ENCODE measurements at places on chromosomes 5 and 9.

GRCh38 chr5:67222243-67223025, 25.8 kb upstream of the CD180 start:
- DNase-seq: no peak

DNA sequence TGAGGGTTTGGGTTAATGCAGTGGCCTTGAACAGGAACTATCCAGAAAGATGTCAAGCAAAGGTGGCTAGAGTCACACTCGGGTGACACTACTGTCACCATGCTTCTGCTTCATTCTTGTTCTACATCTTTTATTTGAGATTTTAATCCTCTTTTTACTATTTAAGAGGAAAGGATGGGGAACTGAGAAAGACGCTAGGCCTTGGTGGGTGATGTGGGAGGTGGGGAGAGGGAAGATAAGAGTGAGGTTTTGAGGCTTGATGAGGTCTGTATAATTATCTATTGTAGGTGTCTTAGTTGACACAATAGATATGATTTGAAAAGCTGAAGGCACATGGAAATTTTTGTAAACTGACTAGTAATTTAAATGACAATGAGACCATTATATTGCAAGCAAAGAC, 3.5 kb upstream of the BASP1 start:
- DNase-seq: no peak

GRCh38 chr5:34411470-34412346, 244.4 kb upstream of the RAI14 start:
- DNase-seq: no peak

GRCh38 chr9:115396071-115396529, 278.1 kb upstream of the TNC start:
- no peak for DNase-seq

GRCh38 chr5:126854526-126855110, 77.7 kb downstream of the LMNB1 start:
- DNase-seq: no peak

GRCh38 chr9:68739621-68740174, 34.7 kb downstream of the PIP5K1B start:
- DNase-seq: no peak

GRCh38 chr5:173205916-173206315, 29.1 kb downstream of the NKX2-5 start:
- DNase-seq: no peak

GRCh38 chr5:120435129-120435528, 29.0 kb upstream of the PRR16 start:
- DNase-seq: no peak

- no peak for DNase-seq
Measured at GRCh38 chr9:123955637-123956036, 25.7 kb upstream of the DENND1A start.

- peak; percentile 9 for DNase-seq
Measured at GRCh38 chr9:125889476-125890419, 142.6 kb downstream of the PBX3 start.

DNA sequence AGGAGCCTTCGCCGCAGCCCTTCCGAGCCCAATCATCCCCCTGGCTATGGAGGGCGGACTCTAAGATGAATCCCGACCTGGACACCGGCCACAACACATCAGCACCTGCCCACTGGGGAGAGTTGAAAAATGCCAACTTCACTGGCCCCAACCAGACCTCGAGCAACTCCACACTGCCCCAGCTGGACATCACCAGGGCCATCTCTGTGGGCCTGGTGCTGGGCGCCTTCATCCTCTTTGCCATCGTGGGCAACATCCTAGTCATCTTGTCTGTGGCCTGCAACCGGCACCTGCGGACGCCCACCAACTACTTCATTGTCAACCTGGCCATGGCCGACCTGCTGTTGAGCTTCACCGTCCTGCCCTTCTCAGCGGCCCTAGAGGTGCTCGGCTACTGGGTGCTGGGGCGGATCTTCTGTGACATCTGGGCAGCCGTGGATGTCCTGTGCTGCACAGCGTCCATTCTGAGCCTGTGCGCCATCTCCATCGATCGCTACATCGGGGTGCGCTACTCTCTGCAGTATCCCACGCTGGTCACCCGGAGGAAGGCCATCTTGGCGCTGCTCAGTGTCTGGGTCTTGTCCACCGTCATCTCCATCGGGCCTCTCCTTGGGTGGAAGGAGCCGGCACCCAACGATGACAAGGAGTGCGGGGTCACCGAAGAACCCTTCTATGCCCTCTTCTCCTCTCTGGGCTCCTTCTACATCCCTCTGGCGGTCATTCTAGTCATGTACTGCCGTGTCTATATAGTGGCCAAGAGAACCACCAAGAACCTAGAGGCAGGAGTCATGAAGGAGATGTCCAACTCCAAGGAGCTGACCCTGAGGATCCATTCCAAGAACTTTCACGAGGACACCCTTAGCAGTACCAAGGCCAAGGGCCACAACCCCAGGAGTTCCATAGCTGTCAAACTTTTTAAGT, 819 bp downstream of the ADRA1B start:
- no peak for DNase-seq

DNA sequence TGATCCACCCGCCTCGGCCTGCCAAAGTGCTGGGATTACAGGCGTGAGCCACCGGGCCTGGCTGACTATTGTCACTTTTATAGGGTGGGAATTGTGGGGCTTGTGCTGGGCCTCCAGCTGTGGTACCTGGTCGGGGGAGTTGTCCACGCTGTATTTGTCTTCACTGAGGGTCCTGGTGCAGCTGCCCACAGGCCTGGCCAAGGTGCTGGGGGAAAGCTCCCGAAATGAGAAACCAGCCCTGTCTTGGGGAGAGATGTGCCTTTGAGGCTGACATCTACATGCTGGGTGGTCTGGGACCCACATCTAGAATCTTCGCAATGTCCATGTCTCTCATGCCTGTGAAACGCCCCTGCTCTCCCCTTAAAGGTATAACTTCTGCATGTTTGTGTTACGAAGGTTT, 2.6 kb downstream of the EXOC3 start:
- DNase-seq: no peak

- no peak for DNase-seq
Measured at GRCh38 chr5:43019291-43019613, 20.9 kb downstream of the ANXA2R start.

GRCh38 chr9:1879501-1879900, 135.6 kb upstream of the SMARCA2 start:
- no peak for DNase-seq

DNA sequence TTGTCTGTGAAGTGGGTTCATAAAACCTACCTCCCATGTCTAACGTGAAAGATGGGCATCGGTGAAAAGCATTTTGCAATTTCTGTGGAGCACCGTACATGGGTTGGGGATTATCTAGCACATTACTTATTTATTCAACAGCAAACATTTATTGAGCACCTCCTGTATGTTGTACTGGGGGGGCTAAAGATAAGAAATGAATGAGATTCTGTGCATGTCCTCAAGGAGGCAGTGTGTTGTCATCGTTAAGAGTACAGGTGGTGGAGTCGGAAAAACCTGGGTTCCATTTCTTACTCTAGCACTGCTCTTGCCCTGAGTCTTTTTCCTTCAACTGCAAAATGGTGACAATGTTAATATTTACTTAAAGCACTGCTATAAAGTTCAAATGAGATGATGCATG, 30.4 kb upstream of the DENND1A start:
- DNase-seq: no peak

DNA sequence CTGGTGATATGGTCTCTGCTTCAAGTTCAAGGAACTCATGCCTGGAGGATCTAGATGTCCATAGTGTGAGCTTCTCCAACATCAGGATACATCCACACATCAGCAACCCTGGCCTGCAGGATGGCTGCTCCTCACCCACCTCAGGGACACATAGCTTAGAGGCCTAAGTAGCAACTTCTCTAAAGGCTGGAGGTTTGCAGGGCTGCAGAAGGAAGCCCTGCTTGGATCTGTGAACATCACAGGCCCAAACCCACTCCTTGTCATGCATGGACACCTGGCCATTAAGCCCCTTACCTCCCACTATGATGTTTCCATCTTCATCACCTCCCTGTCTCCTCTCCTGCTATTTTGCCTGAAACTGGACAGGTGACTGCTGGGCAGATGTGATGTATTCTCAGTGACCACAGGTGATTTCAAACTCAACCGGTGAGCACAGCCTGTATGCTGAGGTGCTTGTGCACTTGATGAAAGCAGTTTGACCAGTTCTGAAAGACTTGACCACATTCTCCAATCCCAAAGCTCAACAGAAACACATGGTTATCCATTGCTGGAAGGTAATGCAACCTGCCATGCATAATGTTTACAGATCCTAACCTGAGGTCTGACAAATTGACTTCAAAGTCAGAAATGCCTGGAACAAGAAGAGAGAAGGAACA, 205.2 kb downstream of the FSTL4 start:
- no peak for DNase-seq

- no peak for DNase-seq
Measured at GRCh38 chr5:115375893-115376292, 79.4 kb upstream of the CCDC112 start.

DNA sequence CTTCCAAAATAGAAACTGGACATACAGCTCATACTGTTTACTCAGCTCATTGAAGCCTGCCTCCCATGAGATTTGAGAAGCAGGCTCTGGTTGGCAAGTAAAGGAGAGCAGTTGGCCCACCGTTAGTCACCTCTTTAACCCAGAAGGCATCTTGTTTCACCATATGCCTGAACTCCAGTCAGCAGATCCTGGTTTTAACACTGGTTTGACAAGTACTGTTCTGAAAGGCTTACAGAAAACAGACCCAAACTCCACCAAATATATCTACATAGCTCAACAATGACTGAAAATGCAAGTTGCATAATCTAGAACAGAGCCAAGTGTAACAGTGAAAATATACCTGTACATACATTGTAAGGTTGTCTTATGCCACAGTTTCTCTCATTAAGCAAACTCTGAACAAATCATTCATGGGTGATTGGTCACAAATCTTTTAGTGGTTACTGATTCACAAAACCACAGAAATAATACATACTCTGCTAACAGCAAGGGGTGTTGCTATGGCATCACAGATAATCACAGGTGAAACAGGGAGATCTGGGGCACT, 198.8 kb downstream of the BNC2 start:
- DNase-seq: no peak

DNA sequence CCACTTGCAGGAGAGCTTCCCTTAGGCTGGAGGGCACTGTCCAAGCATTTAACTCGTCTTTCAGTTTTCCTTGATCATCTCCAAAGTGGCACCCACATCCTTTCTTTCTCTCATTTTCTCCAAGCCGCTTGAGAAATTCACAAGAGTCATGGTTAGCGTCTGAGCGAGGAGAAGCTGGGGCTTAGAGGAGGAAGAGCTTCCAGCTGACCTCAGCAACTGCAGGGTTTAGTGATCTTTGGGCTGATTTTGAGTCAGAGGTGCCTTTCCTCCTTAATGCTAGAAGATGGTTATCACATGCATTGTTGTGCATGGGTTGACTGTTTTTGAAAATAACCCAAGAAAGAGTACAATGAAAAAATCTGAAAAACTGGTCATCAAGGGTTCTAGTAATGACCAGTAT, 134.7 kb downstream of the GADD45G start:
- no peak for DNase-seq

- DNase-seq: no peak
Measured at GRCh38 chr9:21789541-21790037, 12.8 kb upstream of the MTAP start.

DNA sequence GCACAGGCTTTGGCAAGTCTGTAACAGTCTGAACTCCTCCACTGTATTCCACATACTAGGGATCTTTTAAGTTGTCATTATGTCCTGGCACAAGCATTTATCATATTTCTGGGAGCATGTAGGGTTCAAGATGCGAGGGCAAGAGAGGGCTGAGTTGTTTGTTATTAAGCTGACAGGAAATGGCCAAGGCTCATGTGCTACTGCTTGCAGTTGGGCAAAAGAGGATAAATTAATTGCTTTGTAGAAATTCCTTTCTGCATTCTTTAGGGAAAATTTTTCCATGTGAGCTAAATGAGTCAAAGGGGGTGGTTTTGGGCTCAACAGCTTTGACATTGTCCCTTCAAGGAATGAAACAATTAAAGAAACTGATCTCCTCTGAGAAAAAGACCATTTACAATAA, 35.4 kb downstream of the DOCK8 start:
- no peak for DNase-seq

- DNase-seq: no peak
Measured at GRCh38 chr9:120532475-120532874, 47.5 kb downstream of the CDK5RAP2 start.

DNA sequence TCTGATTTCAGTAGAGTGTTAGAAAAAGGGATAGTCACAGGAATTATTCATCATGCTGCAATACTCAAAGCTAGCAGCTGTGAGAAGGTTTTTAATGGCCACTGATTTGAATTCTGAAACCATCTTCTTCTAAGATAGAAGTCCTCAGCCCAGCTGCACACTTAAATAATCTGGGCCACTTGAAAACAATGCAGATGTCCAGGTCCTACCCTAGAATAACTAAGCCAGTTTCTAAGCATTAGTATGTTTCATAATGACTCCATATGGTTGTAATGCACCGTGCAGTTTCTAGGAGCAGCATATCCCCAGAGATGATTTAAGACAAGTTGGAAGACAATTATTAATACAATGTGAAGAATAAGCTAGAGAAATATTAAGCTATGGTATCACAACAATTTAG, 159.9 kb upstream of the FBXL17 start:
- no peak for DNase-seq

- DNase-seq: no peak
Measured at GRCh38 chr5:171316258-171317121, 7.4 kb downstream of the TLX3 start.

DNA sequence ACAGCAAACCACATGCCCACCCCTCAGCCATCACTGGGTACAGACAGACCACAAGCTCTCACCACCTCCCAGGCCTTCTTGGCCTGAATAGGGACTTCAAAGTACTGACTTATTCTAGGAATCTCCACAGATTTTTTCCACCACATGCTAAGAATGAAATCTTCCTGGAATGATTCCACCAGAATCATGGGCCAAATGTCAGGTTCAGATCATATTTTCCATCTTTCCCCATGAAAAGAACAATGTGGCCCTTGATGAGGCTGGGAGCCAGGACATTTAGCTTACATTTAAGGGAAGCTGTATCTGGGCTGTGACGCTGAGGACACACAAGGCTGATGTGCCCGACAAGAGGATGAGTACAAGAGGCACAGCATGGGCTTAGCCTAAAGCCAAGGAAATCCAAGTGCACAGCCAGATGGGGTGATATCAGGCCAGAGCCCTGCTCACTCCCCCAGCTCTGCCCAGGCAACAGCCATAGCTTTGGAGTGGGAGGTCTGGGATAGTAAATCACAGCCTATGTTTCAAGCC, 28.1 kb downstream of the ACSL6 start:
- no peak for DNase-seq

DNA sequence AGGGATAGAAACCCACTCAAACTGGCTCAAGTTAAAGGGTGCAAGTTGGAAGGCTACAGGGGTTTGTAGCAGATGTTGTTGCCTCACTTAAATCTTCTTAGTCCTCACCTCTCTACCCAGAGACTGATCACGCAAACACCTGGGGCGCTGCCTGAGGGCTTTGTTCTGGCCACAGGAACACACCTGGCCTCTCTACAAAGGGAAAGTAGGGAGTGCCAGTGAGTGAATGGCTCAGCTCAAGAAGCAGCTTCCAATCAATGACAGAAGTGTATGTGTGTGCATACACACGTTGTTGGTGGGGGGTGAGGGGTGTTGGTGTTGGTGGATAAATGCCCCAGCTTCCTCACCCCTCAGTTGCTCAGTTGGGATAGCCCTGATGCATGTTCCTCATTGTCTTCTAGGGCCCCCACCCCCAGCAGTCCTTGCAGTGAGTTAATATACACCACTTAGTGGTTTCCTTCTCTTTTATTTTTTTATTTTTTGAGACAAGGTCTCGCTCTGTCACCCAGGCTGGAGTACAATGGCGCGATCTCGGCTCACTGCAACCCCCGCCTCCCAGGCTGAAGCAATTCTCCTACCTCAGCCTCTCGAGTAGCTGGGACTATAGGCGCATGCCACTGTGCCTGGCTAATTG, 30.6 kb upstream of the CTNNA1 start:
- DNase-seq: no peak

- DNase-seq: no peak
Measured at GRCh38 chr5:167576126-167576525, 715.3 kb upstream of the WWC1 start.

Data from central memory CD8-positive, alpha-beta T cell (primary cell).